ENCODE measurements at places on chromosomes 2 and 18.

DNA sequence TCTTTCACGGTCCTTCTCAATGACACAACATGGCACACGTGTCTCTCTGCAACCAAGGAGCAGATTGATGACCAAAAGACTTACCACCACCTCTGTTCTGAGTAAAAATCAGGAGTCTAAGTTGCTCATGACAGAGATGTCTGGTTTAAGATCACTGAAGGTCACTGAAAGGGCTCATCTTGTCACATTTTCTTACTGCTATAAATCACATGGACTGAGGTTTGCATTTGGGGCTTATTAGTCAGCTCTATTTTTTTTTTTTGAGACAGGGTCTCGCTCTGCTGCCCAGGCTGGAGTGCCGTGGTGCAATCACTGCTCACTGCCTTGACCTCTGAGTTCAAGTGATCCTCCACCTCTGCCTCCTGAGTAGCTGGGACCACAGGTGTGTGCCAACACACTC, 19.4 kb downstream of the CFLAR start:
- no peak for DNase-seq

GRCh38 chr2:224780823-224781222, 64.7 kb upstream of the CCDC195 start:
- DNase-seq = no peak

GRCh38 chr18:9038277-9038871, 64.1 kb upstream of the NDUFV2 start:
- peak; percentile 42 for DNase-seq

DNA sequence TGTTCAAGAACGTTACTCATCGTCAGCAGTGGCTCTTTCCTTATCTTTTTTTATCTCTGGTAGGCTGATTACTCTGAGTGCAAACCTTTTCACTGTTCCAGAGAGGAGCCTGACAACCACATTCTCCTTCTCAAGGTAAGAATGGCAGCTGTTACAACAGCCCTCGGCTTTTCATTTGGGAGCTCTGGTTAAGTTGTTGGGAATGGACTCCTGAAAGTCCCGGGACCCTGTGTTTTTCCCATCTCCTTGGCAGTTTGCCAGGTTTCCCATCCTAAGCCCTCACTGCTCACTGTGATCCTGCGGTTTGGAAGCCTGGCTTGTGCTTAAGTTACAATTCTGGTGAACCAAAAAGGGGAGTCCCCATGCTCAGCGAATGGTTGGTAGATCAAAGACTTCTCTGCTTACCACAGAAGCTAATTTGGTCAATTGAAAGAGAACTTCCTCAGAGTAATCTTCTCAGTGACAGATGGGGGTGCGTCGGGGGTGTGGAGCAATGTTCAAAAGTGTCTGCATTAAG, 122.3 kb downstream of the LYPD6B start:
- no peak for DNase-seq

DNA sequence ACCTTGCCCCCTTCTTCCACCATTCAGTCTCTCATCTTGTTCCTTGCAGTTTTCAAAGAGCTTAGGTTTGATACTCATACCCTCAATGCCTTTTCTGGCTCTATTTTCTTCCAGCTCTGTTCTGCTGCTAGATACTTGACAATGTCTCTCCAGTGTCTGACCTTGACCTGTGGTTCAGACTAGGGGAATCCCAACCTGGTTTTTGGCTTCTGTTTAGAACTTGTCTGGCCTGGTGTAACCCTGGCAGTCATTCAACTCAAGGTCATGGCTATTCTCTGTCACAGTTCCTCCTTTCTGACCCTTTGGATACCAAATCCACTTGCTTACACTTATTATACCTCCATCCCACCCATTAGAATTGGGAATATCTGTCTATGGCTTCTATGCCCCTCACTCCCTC, 31.8 kb upstream of the IMP4 start:
- no peak for DNase-seq

- no peak for DNase-seq
These were observed 3.7 kb upstream of the ZNF638 start for GRCh38 chr2:71327916-71328315.

- DNase-seq = no peak
These were observed 142.7 kb upstream of the FOSL2 start for GRCh38 chr2:28250006-28250405.

DNA sequence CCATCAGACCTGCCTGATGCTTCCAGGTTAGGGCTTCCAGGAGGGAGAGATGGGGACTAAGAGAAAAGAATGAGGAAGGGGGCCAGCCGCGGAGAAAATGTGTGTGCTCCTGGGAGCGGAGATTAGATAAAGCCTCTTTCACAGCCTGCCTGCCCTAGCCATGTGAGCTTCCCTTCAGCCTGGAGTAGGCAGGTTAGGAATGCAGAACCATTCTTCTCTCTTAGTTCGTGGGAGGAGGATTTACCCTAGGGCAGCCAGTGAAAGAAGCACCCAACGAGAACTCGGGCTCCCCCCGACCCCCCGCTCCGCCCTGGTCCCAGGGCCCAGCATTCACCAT, 36.1 kb downstream of the POMC start:
- no peak for DNase-seq

- no peak for DNase-seq
These were observed 601.1 kb upstream of the SETBP1 start for GRCh38 chr18:44079606-44080005.

GRCh38 chr2:216312441-216312840, 59.8 kb downstream of the MARCHF4 start:
- DNase-seq = no peak

DNA sequence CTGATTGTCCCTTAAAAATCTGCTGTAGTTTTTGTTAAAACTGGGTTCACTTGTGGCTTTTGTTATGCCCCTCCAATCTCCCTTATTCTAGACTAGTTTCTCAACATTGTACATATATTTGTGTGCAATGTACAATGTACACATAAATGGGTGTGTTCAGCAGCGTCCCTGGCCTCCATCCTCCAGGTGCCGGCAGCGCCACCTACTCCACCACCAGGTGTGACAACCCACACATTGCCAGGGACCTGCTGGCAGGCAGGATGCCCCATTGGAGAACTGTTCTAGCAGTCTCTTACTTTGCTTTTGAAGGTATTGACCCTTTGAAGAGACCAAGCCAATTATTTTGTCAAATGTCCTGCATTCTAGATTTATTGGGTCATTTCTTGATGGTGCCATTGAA, 75.4 kb downstream of the SH3RF3 start:
- no peak for DNase-seq

GRCh38 chr18:24063121-24063731, 48.7 kb downstream of the TTC39C start:
- no peak for DNase-seq

DNA sequence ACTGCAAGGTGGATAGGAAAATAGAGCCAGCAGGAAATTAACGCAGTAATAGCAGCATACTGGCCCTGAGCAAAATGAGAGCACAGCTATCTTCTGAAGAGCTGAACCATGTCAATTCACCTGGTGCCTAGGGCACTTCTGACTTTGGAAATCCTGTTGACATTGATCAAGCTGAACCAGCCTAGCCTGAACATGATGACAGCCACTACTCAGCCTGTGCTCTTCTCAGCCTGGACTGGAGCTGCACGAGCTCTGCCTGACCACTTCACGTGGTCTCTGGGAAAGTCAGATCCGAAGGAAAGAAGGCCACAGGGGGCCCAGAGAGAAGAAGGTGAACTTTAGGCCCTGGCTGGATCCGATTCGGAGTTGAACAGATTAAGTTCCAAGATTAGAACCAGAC, 421.9 kb downstream of the LPIN1 start:
- DNase-seq = no peak

- DNase-seq = no peak
These were observed 1.1 kb downstream of the TMX3 start for GRCh38 chr18:68713796-68714195.

DNA sequence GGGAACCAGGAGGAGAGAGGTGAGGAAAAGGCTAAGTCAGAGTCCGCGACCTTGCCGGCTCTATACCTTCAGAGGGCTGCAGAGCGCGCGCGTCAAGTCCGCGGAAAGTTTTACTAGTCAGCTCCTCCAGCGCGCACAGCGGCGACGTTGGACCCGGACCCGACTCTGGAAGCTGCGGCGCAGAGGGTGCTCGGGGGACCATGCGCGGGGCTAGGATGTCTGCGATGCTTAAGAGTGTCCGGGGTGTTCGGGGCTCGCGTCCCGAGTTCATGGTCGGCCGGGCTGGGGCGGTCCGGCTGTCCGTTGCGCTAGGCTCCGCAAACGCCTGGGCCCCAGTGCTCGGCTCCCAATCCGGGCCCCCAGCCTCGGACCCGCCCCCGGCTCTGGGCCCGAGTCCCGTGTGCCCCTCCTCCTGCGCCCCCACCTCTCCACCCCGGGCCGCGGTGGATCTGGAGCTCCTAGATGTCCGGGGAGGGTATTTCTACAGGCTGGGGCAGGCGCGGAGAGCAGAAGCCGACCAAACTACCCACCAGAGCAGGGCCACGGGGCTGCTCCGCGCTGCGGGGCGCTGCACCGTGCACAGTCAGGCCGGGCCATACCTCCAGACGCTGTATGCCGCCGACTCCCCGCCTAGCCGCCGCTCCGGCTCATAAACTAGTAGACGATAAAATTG, at the start of gene LBX2:
Gene LBX2, minus strand, starts transcription at position 337 of the 673 bp plus-strand sequence. Its CDS starts 66 bp downstream, at position 271.
- no peak for DNase-seq

DNA sequence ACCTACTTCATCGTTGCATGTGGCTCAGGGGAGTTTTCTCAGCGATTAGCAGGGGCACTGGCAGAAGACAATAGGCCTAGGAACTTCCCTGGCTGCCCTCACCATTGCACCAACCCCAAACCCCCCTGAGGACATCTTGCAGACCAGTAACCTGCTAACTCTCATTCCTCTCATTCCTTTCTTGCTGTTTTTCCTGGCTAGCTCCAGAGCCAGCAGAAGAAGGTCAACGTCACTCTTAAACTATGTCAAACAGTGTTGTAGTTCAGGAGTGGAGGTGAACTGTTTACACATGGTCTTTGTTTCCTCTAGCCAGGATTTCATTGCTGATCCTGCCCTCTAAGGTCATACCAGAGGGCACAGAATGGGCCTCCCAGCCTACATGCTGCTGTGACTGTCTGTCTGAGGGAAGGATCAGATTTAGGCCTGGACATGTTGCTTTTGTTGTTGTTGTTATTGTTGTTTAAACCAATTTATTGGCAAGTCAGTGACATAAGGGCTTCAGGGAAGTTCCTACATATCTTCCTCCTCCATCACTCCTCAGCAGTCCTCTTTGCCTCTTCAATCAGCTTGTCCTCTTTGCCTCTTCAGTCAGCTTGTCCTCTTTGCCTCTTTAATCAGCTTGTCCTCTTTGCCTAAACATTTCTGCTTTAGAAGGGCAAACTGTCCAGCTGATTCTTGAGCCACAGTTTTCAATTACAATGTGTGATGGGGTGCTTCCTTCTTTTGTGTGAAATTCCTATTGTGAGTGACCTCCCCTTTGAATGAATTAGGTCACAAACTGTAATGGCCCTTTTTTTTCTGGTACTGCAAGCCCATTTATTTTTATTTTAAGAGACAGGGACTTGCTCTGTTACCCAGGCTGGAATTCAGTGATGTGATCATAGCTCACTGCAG, 471.9 kb upstream of the TNP1 start:
- DNase-seq = peak; percentile 45
